ENCODE measurements at places on chromosomes 12 and 14. TPM values are rescaled to one million over a fixed set of nuclear protein-coding genes. Genes with fewer than 3 reads are reported as not detected.

DNA sequence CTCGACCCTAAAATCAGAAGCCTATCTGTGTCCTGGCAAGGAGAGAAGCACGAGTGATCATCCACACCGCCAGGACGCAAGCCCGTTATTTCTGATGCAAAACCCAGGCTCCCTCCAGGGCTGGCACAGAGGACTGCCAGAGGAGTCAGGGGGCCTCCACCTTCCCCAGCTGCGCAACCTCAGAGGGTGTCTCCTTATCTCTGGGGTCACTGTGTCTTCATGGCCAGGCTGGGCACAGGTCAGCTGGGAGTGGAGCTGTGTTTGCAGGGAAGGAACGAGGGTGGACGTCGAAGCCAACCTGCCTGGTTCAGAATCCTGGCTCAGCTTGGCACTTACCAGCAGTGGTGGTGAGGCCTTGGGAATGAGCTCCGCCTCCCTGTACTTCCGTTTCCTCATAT, 12.0 kb upstream of the SERPINA3 start:
- ATAC-seq = no peak

- ATAC-seq = no peak
Measured at GRCh38 chr12:131835616-131836171, 7.5 kb downstream of the MMP17 start.

DNA sequence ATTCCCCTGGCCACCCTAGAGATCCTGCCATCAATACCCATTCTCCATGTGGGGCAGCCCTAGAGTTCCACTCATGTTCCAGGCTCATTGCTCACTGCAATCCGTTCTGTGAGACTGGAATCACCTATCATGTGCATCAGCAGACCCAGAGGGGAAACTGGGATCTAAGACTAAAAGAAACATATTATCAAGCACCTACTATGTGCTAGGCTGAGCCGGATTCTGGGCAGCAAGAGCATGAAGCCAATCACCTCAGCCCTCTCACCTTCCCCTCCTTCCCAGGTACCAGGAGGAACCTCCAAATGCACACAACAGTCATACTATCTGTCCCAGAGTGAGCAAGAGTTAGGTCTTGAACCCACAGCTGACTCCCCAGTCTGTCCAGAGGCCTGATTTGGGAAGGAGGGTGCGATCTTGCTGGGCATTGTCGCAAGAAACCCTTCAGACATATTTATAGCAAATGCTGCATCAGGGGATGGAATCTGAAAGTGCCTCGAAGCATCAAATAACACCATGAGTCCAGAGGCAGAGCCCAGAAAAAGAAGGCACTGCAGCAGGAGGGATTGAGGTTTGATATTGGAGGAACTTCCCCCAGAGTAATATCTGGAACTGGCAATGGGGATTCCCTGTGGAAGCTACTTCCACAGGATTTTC, 6.7 kb upstream of the CACNB3 start:
- no peak for ATAC-seq

GRCh38 chr12:116339800-116340371, 62.4 kb upstream of the MED13L start:
- no peak for ATAC-seq

PPTC7 gene
- total RNA-seq = 10.5 TPM

All from motor neuron (in vitro differentiated cells).